ENCODE measurements at places on chromosomes 12 and 14. TPM values are rescaled to one million over a fixed set of nuclear protein-coding genes. Genes with fewer than 3 reads are reported as not detected.

Gene RNU4-1
- under 0.01 TPM for total RNA-seq

Gene INHBC
- total RNA-seq, result not detected

Gene DPPA3
- total RNA-seq, result not detected

Gene CTSG
- total RNA-seq, result not detected

Gene MSRB3
- total RNA-seq, result 15.9 TPM

Gene CIDEB
- total RNA-seq, result 11.0 TPM

Gene RIPK3
- total RNA-seq, result 13.0 TPM

Gene GNB3
- 0.65 TPM for total RNA-seq

Gene KLHL33
- total RNA-seq, result under 0.01 TPM

Gene CCDC197
- total RNA-seq, result not detected

Gene KCNMB4
- total RNA-seq, result 9.7 TPM

Gene SCNN1A
- total RNA-seq, result 47.1 TPM

Gene SLC16A7
- 7.9 TPM for total RNA-seq

Gene MYO1H
- total RNA-seq, result 1.2 TPM

Gene IL31
- total RNA-seq, result not detected

Gene MFAP5
- total RNA-seq, result 726 TPM

Gene CLEC7A
- 27.7 TPM for total RNA-seq

Gene PKP2
- total RNA-seq, result 67.1 TPM

Gene ALX1
- not detected for total RNA-seq

Gene SERPINA10
- not detected for total RNA-seq

Gene REP15
- 0.65 TPM for total RNA-seq

Gene GDF3
- total RNA-seq, result not detected

Gene SLCO1C1
- total RNA-seq, result 0.54 TPM
